T-cell (primary cell): ENCODE measurements at places on chromosomes 6 and 20. TPM values are rescaled to one million over a fixed set of nuclear protein-coding genes. Genes with fewer than 3 reads are reported as not detected.
A peak's percentile ranks its signal among the peaks of the same experiment; 100 is the strongest.

DNA sequence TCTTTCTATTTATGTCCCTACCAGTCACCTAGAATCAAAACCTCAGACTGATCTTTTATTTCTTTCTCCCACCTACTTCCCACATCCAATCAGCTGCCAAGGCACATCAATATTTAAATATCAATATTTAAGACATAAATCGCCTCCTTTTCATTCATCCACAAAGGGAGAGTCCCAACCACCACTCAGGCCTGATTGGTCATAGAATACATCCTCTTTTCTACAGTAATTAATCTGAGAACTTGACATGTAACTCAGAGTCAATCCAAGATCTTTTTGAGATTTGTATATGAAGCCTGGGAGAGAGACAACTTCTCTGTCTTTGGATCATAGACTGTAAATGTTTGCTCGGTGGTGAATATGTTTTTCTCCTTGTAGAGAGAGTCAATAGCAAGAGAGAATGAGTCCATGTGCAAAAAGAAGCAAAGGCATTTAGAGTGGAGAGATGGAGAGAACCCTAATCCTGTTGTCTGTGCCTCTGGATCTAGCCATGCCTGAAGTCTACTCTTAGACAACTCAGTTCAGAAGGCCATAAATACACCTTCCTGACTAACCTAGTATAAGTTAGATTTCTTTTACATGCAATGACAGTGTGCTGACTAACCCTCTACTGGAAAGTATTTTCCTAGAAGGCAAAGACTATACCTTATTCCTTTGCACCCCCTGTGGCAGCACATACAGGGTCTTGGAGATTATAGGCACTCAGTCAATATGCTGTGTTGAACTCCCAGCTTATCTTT lies 12.1 kb upstream of the NEDD9 start:
- H3K27ac ChIP-seq: no peak overlapping the region
- no peak overlapping the region for H3K4me3 ChIP-seq
- DNase-seq: no peak
- H3K4me1 ChIP-seq: no peaks in the 10 kb centered on the region
- peaks cover 8% of the 10 kb centered on the region for H3K36me3 ChIP-seq

DNA sequence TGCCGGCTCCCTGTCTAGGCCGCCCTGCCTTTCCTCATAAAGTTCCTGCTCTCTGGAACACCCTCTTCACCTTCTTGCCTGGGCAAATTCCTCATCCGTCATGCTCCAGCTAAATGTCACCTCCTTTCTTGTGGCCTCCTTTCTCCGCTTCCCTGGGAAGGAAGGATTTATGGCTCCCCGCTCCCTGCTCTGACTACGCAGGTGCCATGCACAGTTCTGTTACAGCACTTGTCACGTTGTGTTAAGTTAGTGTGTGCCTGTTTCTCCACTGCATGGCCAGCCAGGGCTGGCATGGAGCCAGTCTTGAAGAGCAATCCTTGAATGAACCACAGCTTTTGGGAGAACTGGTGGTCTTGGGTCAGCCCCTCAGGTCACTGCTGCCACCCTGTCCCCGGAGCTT lies 61.7 kb downstream of the CD40 start:
- H3K27ac ChIP-seq: no peak overlapping the region
- H3K4me3 ChIP-seq: no peak overlapping the region
- no peaks in the 10 kb centered on the region for H3K36me3 ChIP-seq
- H3K4me1 ChIP-seq: peaks cover 4% of the 10 kb centered on the region
- no peak for DNase-seq
- H3K27me3 ChIP-seq: peaks cover 7% of the 10 kb centered on the region

- peaks cover 6% of the 10 kb centered on the region for H3K27me3 ChIP-seq
- DNase-seq: no peak
- no peak overlapping the region for H3K27ac ChIP-seq
- H3K4me1 ChIP-seq: no peaks in the 10 kb centered on the region
- H3K4me3 ChIP-seq: no peak overlapping the region
Observed at GRCh38 chr6:150169609-150170008, 26.8 kb downstream of the PPP1R14C start.

DNA sequence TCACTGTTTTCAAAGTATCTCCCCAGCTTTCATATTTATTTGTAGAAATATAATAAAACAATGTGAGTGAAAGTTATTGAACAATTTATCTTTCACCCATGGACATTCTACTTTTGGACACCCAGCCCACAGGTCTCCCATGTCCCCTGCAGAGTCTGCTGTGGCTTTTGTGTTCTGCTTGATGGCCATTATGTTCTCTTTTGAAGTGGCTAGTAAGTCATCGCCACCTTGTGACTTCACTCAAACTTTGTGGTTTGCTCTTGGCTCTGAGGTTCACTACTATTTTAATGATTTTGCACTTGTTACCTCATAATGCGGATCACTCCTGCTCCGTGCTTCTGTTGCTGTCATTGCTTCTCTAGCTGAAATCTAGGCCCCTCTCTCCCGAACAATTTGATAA lies 10.2 kb upstream of the DEFB113 start:
- no peak overlapping the region for H3K4me3 ChIP-seq
- no peak overlapping the region for H3K27ac ChIP-seq
- H3K27me3 ChIP-seq: no peaks in the 10 kb centered on the region
- DNase-seq: no peak
- no peaks in the 10 kb centered on the region for H3K4me1 ChIP-seq
- no peaks in the 10 kb centered on the region for H3K36me3 ChIP-seq

DNA sequence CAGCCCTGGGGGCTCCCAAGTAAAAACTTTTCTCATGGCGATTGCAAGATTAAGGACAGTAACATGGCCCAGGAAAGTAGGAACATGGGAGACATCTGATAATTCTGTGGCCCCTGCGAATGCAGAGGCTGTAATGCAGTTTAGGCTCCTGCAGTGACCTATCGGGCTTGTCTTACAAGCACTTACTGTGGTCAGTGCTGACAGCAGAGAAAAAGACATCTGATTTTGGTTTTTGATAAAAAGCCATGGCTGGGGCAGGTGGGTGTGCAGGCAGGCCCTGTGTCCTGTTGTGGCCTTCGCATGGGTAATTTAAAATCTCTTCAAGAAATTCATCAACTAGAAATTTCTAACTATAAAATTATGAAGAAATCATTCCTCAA lies 19.3 kb upstream of the CCN6 start:
- no peaks in the 10 kb centered on the region for H3K27me3 ChIP-seq
- H3K36me3 ChIP-seq: no peaks in the 10 kb centered on the region
- H3K27ac ChIP-seq: no peak overlapping the region
- no peak overlapping the region for H3K4me3 ChIP-seq

Gene THBD
- 0.16 TPM for total RNA-seq

GRCh38 chr20:57664924-57665588 lies 44.8 kb downstream of the PMEPA1 start:
- no peak overlapping the region for H3K27ac ChIP-seq
- H3K27me3 ChIP-seq: no peaks in the 10 kb centered on the region
- H3K4me3 ChIP-seq: no peak overlapping the region
- no peaks in the 10 kb centered on the region for H3K36me3 ChIP-seq
- no peaks in the 10 kb centered on the region for H3K4me1 ChIP-seq

- H3K4me3 ChIP-seq: no peak overlapping the region
- H3K27ac ChIP-seq: no peak overlapping the region
- no peaks in the 10 kb centered on the region for H3K27me3 ChIP-seq
- no peaks in the 10 kb centered on the region for H3K36me3 ChIP-seq
- no peak for DNase-seq
Observed at GRCh38 chr6:75896526-75896925, 147.5 kb downstream of the MYO6 start.

Gene SAPCD1
- 3.1 TPM for total RNA-seq

GRCh38 chr20:13821876-13822275 lies 37.0 kb downstream of the NDUFAF5 start:
- no peak overlapping the region for H3K27ac ChIP-seq
- no peaks in the 10 kb centered on the region for H3K4me1 ChIP-seq
- no peaks in the 10 kb centered on the region for H3K27me3 ChIP-seq
- H3K4me3 ChIP-seq: no peak overlapping the region

- H3K36me3 ChIP-seq: no peaks in the 10 kb centered on the region
- H3K4me3 ChIP-seq: no peak overlapping the region
- no peaks in the 10 kb centered on the region for H3K27me3 ChIP-seq
- no peak overlapping the region for H3K27ac ChIP-seq
Observed at GRCh38 chr20:17520583-17520982, 10.6 kb downstream of the BFSP1 start.

GRCh38 chr20:53750827-53751619 lies 157.4 kb upstream of the ZNF217 start:
- peak overlapping the region; percentile 87 for H3K27ac ChIP-seq
- H3K27me3 ChIP-seq: no peaks in the 10 kb centered on the region

Gene GABRR1
- not detected for total RNA-seq

DNA sequence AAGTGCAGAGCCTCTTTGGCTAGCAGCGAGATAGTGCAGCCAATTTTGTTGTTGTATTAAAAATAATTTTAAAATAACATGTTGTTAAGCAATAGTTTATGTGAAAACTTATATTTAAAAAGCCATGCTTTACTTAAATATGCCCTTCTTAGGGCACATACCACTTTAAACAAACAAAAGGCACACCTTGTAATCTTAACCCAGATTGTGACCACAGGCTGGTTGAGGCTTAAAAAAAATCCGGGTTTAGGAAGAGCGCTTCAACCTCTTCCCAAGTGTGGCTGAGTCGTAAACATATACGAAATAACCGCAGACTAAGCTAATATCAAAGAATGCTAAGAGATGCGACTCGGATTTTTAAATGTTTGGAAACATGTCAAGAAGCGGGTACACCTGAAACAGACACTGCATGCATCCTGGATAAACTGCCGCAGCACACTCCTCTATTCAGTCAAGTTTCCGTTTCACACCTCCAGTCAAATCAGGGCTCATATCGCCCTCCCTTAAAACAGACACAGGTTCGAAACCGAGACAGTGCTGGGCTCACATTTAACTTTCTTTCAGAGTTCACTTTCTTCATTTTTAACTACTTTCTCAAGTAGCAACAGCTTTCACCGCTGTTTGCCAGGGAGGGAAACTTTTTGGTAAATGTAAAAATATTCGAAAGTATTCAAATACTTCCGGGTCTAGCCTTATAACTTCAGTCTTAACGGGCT lies 1.5 kb downstream of the DEK start:
- DNase-seq: no peak
- peaks cover 20% of the 10 kb centered on the region for H3K4me1 ChIP-seq
- H3K27me3 ChIP-seq: no peaks in the 10 kb centered on the region
- H3K36me3 ChIP-seq: peaks cover 3% of the 10 kb centered on the region
- H3K4me3 ChIP-seq: peak overlapping the region; percentile 92
- peak overlapping the region; percentile 60 for H3K27ac ChIP-seq

GRCh38 chr20:1119128-1119505 lies 715 bp downstream of the PSMF1 start:
- DNase-seq: no peak
- no peaks in the 10 kb centered on the region for H3K36me3 ChIP-seq
- no peaks in the 10 kb centered on the region for H3K27me3 ChIP-seq
- peak overlapping the region; percentile 98 for H3K4me3 ChIP-seq
- peak overlapping the region; percentile 69 for H3K27ac ChIP-seq

GRCh38 chr20:57162362-57162652 lies 104.1 kb downstream of the BMP7 start:
- no peak overlapping the region for H3K4me3 ChIP-seq
- peaks cover 26% of the 10 kb centered on the region for H3K27me3 ChIP-seq
- no peak overlapping the region for H3K27ac ChIP-seq
- no peaks in the 10 kb centered on the region for H3K4me1 ChIP-seq

- no peak overlapping the region for H3K4me3 ChIP-seq
- no peak overlapping the region for H3K27ac ChIP-seq
- H3K4me1 ChIP-seq: no peaks in the 10 kb centered on the region
- H3K27me3 ChIP-seq: no peaks in the 10 kb centered on the region
- DNase-seq: no peak
Observed at GRCh38 chr6:145529582-145529981, 205.7 kb downstream of the EPM2A start.

DNA sequence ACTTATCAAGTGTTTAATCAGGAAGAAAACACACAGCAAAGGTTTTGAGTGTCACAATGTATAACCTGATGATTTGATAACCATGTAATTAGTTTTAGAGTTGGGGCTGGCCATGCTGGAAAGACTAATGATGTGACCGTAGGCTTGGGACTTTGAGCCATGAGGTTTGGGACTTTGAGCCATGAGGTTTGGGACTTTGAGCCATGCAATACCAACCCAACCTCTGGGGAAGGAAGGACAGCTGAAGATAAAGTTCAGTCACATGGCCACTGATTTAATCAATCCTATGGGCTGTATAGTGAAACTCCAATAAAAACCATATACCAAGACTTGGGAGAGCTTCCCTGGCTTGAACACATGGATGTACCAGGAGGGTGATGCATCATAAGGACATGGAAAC lies 32.8 kb downstream of the SLC35B3 start:
- no peaks in the 10 kb centered on the region for H3K27me3 ChIP-seq
- H3K4me1 ChIP-seq: no peaks in the 10 kb centered on the region
- H3K4me3 ChIP-seq: no peak overlapping the region
- no peaks in the 10 kb centered on the region for H3K36me3 ChIP-seq
- no peak overlapping the region for H3K27ac ChIP-seq
